ENCODE measurements at places on chromosomes 13 and 19.

DNA sequence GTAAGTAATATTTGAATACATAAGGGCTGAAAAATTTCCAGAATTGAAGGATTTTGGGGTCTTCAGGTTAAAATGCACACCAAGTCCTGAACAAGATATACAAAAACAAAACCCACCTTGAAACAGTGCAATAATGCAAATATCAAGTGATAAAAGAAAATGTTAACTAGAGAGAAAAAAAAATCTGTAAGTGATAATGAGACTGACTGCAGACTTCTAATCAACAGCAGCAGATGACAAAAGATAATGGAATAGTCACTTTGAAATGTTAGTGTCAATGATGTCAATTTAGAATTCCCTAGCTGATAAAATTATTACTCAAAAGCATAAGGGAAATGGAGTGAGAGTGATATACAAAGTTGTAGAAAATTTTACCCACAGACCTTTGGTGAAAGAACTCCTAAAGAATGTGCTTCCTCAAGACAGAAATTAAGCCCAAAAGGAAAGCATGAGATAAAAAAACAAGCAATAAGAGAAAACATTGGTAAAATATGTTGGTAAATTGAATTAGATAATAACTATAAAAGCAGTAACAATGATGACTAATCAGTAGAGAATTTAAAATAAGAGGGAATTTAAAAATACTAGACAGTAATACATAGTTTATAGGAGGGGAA is 12.4 kb upstream of the DGKH start:
- DNase-seq: no peak

DNA sequence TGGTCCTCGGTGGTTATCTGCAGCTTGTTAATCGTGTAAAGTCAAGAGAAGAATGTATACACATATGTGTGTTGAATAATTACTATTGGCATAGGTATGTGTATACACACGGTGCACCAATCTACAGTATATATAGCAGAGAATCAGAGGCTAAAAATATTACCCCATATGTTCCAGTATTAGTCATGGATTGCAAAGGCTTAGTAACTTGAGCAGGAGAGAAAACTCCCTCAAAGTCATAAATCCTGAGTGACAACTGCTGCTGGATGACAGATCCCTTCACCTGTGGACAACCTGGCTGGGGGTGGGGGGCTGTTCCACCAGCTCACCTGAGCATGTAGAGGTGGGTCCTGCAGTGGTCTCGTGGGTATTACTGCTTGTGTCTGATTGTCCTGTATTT is 185.0 kb downstream of the ZNF536 start:
- no peak for DNase-seq

DNA sequence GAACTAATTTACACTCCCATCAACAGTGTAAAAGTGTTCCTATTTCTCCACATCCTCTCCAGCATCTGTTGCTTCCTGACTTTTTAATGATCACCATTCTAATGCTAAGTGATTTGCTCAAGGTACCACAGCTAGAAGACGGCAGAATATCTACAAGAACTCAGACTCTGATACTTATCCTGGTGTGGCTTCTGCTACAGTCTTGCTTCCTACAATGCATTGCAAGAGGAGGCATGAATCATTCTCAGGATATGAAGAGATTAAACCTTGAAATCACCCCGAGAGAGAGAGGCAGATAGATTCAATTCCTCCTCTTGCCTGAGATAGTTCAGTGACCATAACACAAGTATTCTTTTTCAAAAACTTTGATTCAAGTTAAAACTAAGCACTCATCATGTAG is 306.4 kb downstream of the TBC1D4 start:
- DNase-seq: no peak

DNA sequence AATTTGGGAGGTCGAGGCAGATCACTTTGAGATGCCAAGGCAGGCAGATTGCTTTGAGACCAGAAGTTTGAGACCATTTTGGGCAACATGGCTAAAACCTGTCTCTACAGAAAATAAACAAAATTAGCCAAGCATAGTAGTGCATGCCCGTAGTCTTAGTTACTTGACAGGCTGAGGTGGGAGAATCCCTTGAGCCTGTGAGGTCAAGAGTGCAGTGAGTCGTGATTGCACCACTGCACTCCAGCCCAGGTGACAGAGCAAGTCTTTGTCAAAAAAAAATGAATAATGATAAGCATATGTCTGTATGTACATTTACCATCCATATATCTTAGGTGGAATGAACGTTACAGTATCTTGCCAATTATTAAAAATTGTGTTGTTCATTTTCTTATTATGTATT is 2447.7 kb downstream of the PCDH9 start:
- DNase-seq: no peak
